Sigmoid colon (tissue), 7 donors: ENCODE measurements at places on chromosomes 12 and 14. TPM values are rescaled to one million over a fixed set of nuclear protein-coding genes. Genes with fewer than 3 reads are reported as not detected.

CLEC9A gene
- not detected for total RNA-seq

KCTD10 gene
- total RNA-seq: 108 TPM

MMP14 gene
- 106 TPM for total RNA-seq

C12orf57 gene
- 697 TPM for total RNA-seq

CLEC2B gene
- 19.6 TPM for total RNA-seq

TCL1B gene
- total RNA-seq: not detected

OASL gene
- total RNA-seq: not detected

GRCh38 chr14:104826189-104826860 lies 25.4 kb downstream of the ZBTB42 start:
- peak overlapping the region; percentile 68 for H3K27ac ChIP-seq
- H3K4me1 ChIP-seq: peaks cover 25% of the 10 kb centered on the region
- peak overlapping the region; percentile 49 for H3K4me3 ChIP-seq
- H3K36me3 ChIP-seq: no peaks in the 10 kb centered on the region
- H3K27me3 ChIP-seq: no peaks in the 10 kb centered on the region
- DNase-seq: peak; percentile 94

- H3K4me3 ChIP-seq: no peak overlapping the region
- H3K27ac ChIP-seq: no peak overlapping the region
- no peaks in the 10 kb centered on the region for H3K4me1 ChIP-seq
- no peaks in the 10 kb centered on the region for H3K36me3 ChIP-seq
- peak; percentile 35 for DNase-seq
Observed at GRCh38 chr14:77872983-77873382, 73.1 kb downstream of the ADCK1 start.

GRCh38 chr12:155646-156045 lies 58.3 kb downstream of the SLC6A12 start:
- H3K4me1 ChIP-seq: no peaks in the 10 kb centered on the region
- DNase-seq: no peak
- no peak overlapping the region for H3K27ac ChIP-seq
- H3K27me3 ChIP-seq: no peaks in the 10 kb centered on the region

DNA sequence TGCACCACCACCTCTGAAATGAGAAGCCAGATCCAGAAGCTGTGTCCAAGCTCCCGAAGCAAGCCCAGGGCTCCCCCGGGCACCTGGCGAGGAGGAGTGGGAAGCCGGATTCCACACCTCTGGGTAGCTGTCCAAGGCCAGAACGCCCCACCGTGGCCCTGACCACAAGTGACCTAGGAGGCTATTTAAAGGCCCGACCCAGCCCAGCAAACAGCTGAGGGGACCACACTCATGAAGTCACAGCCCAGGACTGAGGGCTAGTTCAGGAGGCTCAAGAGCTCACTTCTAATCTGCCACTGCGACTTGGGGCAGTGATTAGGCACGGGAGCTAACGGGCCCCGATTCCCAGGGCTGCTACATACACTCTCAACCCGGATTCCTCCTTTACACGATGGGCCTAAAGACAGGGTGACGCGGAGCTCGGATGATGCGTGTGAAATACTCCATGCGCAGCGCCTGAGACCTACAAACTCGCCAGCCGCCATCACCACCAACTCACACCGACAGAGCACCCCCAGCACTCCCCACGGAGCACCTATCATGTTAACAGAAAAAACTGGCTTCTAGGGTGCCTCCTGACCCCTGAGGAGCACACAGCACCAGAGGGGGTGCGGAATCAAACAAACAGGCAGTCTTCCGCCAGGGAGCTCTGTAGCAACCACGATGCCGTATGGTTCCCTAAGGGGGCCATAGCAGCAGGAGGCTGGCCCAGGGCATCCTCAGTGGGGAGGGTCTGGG lies 84.0 kb upstream of the GPR68 start:
- no peaks in the 10 kb centered on the region for H3K4me1 ChIP-seq
- no peak for DNase-seq
- no peaks in the 10 kb centered on the region for H3K27me3 ChIP-seq

GRCh38 chr12:123075646-123076171 lies 75.2 kb downstream of the PITPNM2 start:
- peaks cover 60% of the 10 kb centered on the region for H3K4me1 ChIP-seq
- DNase-seq: no peak
- H3K27me3 ChIP-seq: no peaks in the 10 kb centered on the region
- peak overlapping the region; percentile 16 for H3K4me3 ChIP-seq
- no peaks in the 10 kb centered on the region for H3K36me3 ChIP-seq
- peak overlapping the region; percentile 76 for H3K27ac ChIP-seq

DNA sequence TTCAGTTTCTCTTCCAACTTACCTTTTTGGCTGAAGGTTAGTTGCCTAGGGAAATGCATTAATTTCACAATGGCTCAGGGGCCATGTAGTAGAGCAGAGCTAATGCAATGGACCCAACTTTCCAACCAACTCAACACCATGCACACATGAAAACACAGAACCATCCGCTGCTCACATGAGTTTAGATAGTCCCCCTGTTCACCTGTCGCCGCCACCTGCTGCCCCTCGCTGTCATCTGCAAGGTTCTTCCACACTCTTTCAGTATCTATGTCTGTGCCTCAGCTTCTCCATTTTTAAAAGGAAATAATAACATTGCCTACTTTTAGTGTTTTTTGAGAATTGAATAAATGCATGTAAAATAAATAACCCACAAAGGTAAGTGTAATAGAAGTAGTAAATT lies 585.6 kb downstream of the ETNK1 start:
- no peaks in the 10 kb centered on the region for H3K4me1 ChIP-seq
- no peak overlapping the region for H3K27ac ChIP-seq
- no peaks in the 10 kb centered on the region for H3K36me3 ChIP-seq
- H3K4me3 ChIP-seq: no peak overlapping the region

GRCh38 chr12:66365718-66366490 lies 63.6 kb downstream of the HELB start:
- no peak overlapping the region for H3K4me3 ChIP-seq
- no peaks in the 10 kb centered on the region for H3K4me1 ChIP-seq
- no peak overlapping the region for H3K27ac ChIP-seq

DNA sequence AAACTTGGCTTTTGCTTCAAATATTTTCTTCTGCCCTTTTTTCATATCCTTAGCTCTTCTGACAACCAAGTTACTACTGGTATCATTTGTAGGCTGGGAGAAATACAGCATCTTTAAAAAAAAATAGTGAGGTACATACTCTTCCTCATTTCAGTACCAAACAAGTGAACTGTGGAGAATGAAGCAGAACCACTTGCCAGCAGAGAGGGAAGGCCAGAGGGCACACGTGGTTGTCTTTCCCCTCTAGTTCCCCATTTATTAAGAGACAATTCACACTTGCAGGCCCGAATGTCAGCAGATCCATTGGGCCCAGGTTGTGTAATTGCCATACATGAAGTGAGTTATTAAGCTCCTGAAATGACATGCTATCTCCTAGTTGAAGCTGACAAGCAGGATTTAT lies 3.2 kb downstream of the SUSD6 start:
- no peaks in the 10 kb centered on the region for H3K36me3 ChIP-seq
- H3K4me1 ChIP-seq: no peaks in the 10 kb centered on the region
- no peak overlapping the region for H3K4me3 ChIP-seq
- H3K27me3 ChIP-seq: no peaks in the 10 kb centered on the region
- H3K27ac ChIP-seq: peak overlapping the region; percentile 99

GRCh38 chr14:22715186-22715812 lies 51.2 kb upstream of the OXA1L start:
- no peak for DNase-seq
- H3K27ac ChIP-seq: no peak overlapping the region
- no peaks in the 10 kb centered on the region for H3K36me3 ChIP-seq
- H3K4me3 ChIP-seq: no peak overlapping the region
- H3K4me1 ChIP-seq: no peaks in the 10 kb centered on the region

- no peaks in the 10 kb centered on the region for H3K27me3 ChIP-seq
- H3K4me3 ChIP-seq: no peak overlapping the region
- no peaks in the 10 kb centered on the region for H3K36me3 ChIP-seq
- no peaks in the 10 kb centered on the region for H3K4me1 ChIP-seq
Observed at GRCh38 chr12:127677537-127678131, 589.3 kb upstream of the TMEM132C start.

DNA sequence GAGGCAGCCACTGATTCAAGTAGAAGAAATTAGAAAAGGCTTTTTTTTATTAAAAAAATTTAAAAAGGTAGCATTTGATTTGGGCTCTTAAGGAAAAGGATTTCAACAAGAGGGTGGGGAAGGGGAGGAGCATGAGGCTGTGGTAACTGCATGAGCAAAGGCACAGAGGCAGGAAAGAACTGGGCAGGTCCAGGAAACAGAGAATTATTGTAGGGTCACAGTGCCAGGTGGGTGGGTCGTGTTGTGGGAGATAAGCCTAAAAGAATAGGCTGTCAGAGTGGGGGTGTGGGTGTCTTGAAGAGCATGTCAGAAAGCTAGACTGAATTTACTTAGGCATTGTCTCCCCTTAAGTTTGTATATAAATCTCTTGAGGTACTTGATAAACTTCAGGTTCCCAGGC lies 7.8 kb downstream of the LIMA1 start:
- H3K36me3 ChIP-seq: no peaks in the 10 kb centered on the region
- no peaks in the 10 kb centered on the region for H3K27me3 ChIP-seq
- peak overlapping the region; percentile 28 for H3K27ac ChIP-seq
- no peak for DNase-seq
